ENCODE measurements at places on chromosomes 3 and 15.

- no peak for DNase-seq
These were observed 151.9 kb upstream of the LINGO1 start for GRCh38 chr15:77784361-77785292.

GRCh38 chr3:38567498-38567897 lies 71.4 kb downstream of the EXOG start:
- DNase-seq: no peak

DNA sequence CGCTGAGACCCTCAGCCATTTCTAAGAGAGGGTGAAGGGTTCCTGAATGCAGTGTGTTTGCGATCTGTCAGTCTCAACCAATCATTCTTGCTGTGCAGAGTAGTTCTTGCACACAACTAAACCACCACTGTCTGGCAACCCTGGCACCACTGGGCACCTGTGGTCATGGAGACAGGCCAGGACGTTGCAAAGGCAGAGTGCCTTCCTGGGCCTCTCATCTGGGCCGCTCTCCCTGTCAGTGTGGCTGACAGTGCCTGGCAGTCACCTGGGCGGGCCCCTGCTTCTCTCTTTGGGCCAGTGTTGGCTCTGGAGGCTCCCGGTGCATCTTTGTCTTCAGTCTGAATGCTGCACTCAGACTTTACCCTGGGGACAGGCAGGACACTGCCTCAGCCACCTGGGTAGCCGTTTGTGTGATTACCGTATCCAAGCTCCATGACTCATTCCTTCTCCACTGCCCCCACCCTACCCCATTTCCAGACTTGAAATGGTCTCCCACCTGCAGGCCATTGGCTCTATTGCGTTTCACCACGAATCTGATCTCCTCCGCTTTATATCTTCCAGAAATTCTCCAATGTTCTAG lies 104.6 kb upstream of the KLF13 start:
- no peak for DNase-seq

- DNase-seq: no peak
These were observed 139.7 kb downstream of the SNRPN start for GRCh38 chr15:25094519-25094918.
